KBM-7 (cell line): ENCODE measurements at places on chromosomes 2 and 18.

GRCh38 chr18:8660316-8660715 is 45.0 kb upstream of the MTCL1 start:
- no peak for DNase-seq

GRCh38 chr2:127594116-127594591 is 51.8 kb upstream of the GPR17 start:
- no peak for DNase-seq

GRCh38 chr2:209424199-209424701 is 403 bp downstream of the MAP2 start:
- no peak for DNase-seq

- DNase-seq, result no peak
Observed at GRCh38 chr2:83221258-83221657, 1237.8 kb downstream of the SUCLG1 start.

DNA sequence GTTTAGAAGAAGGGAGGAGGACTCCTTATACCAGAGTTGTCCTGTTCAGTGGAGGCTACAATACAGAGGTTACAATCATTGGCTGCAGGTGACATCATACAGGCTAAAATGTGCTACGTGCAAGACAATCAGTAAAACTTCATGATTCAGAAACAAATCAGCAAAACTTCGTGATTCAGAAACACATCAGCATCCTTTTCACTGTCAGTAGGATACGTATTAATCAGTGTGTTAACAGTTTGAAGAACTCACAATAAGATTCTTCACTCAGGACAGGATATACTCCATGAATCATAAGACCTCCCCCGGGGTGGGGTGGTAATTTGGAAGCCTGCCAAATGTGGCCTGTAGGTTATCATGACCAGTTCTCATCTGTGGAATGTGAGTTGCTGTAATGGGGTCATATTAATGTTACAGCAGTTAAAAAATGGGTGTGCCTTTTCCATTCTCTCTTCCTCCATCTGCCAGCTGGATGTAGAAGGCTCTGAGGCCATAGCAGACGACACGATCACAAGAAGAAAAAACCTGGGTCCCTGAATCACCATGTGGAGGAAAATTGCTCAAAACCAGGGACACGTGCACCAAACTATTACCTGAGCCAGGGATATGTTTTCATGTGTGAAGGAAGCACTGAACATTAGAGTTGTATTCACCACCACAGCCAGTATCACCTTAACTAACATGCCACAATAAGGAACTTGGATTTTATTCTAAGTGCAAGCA is 134.8 kb upstream of the CREB1 start:
- no peak for DNase-seq

- no peak for DNase-seq
Observed at GRCh38 chr18:679516-679915, 22.1 kb downstream of the TYMS start.

DNA sequence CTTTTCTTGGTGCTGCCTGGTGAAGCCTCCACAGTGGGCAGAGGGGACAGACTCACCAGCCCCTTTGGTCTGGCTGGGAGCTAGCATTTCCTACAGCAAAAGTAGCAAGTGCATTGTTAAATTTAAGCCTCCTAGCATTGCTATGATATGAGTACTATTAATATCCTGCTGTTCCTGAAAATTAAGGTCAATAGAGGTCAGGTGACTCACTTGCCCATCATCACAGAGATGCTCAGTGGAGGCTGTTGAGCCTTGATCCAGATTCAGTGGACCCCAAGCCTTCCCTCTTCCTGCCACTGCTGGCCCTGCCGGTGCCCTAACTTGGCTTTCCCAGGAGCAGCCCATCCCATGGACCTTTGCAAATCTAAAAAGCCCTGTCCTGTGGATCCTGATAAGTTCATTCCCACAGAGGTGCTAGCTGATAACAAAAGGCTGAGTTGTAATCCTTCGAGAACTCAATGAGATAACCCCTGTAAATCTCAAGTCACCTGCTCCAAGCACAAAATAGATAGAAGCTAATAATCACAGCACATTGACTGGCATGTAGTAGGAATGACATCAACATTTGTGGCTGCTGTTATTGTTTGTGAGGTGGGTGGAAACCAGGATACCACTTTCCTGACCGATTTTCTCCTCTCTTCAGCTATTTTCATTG is 84.4 kb downstream of the THNSL2 start:
- DNase-seq, result no peak

GRCh38 chr2:31247711-31248110 is 13.8 kb downstream of the EHD3 start:
- DNase-seq, result no peak

GRCh38 chr2:109722026-109722425 is 72.1 kb upstream of the RGPD5 start:
- no peak for DNase-seq

DNA sequence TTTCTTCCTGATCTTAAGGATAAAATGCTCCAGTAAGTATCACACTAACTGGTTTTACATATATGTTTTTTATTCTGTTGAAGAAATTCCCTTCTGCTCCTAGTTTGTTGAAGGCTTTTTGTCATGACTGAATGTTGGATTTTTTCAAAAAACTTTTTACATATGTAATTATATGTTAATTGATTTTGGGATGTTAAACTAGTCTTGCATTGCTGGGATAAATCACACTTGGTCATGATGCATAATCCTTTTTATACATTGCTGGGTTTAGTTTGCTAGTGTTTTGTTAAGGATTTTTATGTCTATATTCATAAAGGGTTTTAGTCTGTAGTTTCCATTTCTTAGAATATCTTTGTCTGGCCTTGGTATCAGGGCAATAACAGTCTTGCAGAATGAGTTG is 65.6 kb upstream of the TXNDC2 start:
- DNase-seq, result no peak

DNA sequence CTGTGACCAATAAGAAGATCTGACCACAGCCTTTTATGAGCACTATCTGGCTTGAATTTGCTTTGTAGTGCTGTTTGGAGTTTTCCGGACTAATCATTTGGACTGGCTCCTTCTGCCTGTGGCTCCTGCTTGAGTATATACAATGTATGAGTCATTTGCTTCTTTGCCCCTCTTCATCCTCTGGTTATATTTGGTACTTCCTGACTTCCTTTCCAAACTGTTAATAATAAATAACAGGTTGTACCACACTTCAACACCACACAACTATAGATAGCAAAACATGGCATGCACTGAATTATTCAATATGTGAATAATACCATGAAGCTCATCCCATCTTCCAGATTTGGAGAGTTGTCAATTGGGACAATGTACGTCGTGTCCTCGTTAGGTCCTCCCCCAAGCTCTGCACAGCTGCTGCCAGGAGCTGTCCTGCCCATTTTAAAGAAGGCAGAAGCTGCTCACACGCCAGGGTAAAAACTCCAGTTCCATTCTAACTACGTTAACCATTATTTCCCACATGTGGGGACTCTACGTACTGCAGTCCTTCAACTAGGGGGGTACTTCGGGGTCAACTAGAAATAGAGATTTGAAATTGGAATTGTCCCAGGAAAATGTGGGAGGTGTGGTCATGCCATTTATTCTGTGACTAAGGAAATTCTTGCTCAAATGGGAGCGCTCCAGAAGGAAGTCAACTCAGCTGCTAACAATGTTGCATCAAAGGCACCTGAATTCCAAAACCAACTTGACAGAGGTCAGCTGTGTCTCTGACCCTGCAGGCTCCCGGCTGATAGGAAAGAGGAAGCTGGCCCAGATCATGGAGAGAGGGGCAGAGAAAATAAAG is 38.1 kb downstream of the ST8SIA5 start:
- no peak for DNase-seq

DNA sequence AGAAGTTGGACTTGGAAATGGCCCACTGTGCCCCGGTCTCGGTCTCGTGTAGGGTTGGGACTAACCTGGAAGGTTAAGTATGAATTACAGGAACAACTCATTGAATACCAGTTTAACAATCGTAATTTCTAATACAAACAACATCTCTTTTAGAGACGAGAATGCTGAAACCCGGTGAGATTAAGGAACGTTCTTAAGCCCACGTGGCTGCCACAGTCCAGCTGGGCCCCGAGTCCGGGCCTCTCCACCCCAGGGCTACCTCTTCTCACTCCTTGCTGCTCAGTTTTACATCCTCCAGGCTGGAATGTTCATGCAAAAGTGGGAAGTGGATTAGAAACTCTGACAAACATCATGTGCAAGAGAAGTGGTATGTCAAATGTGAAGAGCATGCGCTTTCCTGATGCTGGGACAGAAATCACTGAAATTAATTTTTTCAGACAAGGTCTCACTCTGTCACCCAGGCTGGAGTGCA is 29.4 kb downstream of the NGEF start:
- no peak for DNase-seq
